ENCODE measurements at places on chromosomes 1 and 21. TPM values are rescaled to one million over a fixed set of nuclear protein-coding genes. Genes with fewer than 3 reads are reported as not detected.

The CLCA2 gene
- 0.26 TPM for total RNA-seq

The FAAP20 gene
- total RNA-seq, result 38.4 TPM

The HHIPL2 gene
- total RNA-seq, result 1.3 TPM

The DNAI4 gene
- 0.30 TPM for total RNA-seq

Data from HT1080 (cell line).